ENCODE measurements at places on chromosomes 4 and X.
A peak's percentile ranks its signal among the peaks of the same experiment; 100 is the strongest.

- DNase-seq = no peak
Measured at GRCh38 chr4:23483320-23483960, 406.4 kb downstream of the PPARGC1A start.

- no peak for DNase-seq
Measured at GRCh38 chrX:136954930-136955329, 74.4 kb upstream of the RBMX start.

DNA sequence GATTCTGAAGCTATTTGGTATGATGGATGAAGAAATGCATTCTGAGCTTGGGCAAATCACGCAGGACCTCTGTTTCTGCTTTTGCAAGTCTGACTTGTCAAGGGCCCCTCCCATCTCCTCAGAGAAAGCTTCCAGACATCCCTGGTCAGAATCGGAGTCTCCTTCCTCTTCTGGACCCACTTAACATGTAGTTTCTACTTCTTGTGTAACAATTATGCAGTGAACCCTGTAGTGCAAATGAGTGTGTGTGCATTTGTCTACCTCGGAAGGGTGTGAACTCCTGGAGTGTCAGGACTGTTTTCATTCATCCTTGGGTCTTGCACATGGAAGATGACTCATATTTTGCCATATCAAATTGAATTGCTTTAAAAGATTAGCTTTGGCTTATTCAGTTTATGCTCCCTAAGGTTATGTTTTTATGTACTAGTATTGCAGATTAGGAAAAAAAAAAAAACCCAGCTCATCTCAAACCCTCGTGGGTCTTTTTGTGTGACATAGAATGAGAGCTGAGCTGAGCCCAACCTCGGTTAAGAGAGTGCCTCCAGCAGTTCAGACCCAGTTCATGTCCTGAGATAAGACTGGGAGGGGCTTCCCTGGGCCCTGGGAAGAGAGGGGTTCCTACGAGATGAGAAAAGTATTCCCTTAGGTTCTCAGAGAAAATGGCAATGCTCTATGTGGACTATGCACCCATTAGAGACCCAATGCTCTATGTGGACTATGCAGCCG, 61.1 kb upstream of the RPL34 start:
- no peak for DNase-seq

DNA sequence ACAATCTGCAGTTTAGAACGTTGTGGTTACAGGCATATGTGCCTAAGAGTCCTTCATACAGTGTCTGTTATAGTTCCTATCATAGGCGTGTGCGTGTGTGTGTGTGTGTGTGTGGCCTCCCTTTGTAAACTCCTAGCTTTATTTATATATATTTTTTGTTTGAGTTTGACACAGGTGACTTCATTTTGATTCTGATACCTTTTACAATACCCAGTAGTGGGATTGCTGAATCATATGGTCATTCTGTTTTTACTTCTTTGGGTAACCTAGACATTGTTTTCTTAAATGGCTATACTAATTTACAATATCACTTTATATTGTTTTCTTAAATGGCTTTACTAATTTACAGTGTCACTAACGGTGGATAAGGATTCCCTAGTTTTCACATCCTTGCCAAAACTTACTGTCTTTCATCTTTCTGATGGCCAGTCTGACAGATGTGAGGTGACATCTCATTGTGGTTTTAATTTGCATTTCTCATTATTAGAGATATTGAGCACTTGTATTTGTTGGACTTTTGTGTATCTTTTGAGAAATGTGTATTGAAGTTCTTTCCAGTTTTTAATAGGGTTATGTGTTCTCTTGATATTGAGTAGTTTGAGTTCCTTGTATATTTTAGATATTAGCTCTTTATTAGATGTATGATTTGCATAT, 211.1 kb upstream of the NUDT6 start:
- no peak for DNase-seq

DNA sequence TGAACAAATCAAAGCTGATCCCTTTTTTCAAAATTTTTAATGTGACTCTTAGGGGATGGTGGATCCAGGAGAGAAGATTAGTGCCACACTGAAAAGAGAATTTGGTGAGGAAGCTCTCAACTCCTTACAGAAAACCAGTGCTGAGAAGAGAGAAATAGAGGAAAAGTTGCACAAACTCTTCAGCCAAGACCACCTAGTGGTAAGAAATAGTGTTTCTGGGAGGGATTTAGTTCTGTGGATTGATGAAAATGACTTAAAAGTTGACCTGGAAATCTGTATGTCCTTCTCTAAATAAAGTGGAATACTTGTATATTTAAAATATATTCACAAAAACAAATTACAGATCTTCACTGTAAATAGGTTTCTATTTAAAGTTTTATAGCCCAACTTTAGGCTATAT, 29.2 kb downstream of the NUDT9 start:
- DNase-seq = no peak

DNA sequence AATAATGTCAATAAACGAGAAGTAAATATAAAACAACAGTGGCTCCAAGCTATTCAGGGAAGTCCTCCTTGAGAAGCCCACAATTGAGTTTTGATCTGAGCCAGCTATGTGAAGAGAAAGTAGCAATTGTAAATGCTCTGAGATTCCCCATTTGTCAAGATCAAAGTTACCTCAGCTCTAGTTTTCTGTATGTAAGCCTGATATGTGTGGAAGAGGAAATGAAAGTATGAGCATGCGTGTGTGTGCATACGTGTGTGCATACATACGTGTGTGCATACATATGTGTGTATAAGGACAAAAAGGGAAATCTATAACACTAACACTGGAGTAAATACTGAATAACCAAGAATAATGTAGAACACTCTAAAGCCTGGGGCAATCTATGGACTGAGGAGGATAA, 130.3 kb downstream of the SCFD2 start:
- no peak for DNase-seq

- no peak for DNase-seq
Measured at GRCh38 chr4:164918956-164919355, 42.0 kb downstream of the APELA start.

DNA sequence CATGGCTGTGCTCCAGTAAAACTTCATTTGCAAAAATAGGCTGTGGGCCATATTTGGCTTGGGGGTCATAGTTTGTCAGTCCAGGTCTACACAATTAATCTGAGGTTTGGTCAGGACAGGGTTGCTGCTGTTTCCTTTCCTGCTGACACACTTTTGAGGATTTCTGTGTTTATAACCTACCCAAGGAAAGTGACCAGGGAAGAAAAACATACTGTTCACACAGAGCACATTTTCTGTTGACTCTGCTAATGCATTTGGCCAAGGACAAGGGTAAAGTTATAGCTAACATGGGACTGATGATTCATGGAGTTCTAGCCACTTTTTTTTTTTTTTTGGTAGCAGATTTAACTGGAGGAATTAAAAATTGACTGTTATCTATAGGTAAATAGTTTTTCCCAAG, 43.9 kb upstream of the GEMIN8 start:
- no peak for DNase-seq

DNA sequence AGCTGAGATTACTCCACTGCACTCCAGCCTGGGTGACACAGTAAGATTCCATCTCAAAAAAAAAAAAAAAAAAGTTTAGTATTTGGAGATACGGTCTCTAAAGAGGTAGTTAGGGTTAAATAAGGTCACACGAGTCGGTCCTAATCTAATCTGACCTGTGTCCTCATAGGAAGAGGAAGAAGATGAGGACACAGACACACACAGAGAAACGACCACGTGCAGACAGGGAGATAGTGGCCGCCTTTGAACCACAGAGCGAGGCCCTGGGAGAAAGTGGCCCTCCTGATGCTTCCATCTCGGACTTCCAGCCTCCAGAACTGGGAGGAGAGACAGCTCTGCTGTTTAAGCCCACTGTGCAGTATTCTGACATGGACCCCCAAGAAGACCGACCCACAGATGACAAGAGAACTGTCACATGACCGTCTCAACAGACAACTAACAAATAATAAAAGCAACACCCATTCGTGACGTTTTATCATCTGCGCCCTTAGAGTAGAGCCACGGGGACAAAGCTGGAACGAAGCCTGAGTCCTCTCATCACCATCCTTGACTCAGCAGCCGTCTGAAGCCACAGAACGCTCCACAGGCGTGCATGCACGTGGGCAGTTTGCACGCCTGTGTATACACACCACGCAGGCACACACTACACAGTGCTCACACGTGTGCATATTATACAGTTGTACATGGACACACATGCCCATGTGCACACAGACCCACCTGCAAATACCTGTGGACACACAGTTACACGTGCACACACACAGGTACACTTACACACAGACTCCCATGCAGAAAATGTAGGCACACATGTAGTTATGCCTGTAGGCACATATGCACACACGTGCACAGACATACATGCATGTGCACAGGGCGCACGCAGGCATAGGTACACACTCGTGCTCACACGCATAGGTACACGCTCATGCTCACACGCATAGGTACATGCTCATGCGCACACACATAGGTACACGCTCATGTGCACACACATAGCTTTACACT, 51.7 kb downstream of the FAM53A start:
- no peak for DNase-seq

GRCh38 chr4:102678695-102679335, 82.0 kb downstream of the MANBA start:
- no peak for DNase-seq

DNA sequence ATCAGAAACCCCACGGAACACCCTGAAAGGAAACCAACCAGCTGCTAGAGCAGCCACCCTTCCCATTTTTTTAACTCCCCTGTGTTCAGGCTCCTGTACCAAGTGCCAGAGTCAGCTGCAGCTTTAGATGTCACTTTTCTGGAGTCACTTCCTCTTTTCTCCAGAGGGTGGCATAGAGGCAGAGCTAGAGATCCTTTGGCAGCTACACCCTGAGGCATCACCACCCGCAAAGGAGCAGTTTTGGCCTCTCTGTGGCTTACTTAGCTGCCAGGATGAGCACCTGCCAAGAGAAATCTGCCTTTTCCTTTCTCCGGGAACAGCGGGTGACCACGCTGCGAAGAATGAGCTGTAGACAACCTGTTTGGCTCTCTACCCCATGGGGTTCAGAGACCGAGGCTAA, 58.0 kb upstream of the CHRDL1 start:
- DNase-seq = peak; percentile 51

- DNase-seq = no peak
Measured at GRCh38 chr4:102169345-102169744, 175.9 kb downstream of the SLC39A8 start.

- no peak for DNase-seq
Measured at GRCh38 chr4:166838975-166839614, 395.2 kb downstream of the SPOCK3 start.

GRCh38 chr4:14515556-14515955, 486.7 kb upstream of the CPEB2 start:
- DNase-seq = no peak

- DNase-seq = no peak
Measured at GRCh38 chr4:7831330-7831729, 108.3 kb downstream of the AFAP1 start.

GRCh38 chrX:107708762-107709161, 66.8 kb downstream of the TSC22D3 start:
- peak; percentile 13 for DNase-seq
